ENCODE measurements at places on chromosomes 6 and 20. TPM values are rescaled to one million over a fixed set of nuclear protein-coding genes. Genes with fewer than 3 reads are reported as not detected.

DNA sequence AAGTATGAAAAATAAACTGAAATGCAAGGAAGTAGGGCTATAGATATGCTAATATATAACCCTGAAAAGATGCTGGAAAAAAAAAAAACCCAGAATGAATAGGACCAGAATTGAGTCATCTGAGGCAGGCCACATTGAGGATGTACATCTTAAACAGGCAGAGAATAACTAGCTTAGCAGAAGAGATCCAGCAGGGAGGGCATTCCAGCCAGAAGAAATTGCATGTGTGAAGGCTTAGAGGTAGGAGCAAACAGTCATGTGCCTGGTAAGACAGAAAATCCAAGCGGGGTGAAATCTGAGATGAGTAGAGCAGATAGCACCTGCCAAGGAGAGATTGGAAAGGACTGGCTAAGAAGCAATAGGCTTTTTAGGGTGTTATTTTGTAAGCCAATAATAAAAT is 2.6 kb downstream of the COL19A1 start:
- peaks cover 54% of the 10 kb centered on the region for H3K27me3 ChIP-seq
- DNase-seq: no peak

- no peaks in the 10 kb centered on the region for H3K36me3 ChIP-seq
- H3K4me1 ChIP-seq: no peaks in the 10 kb centered on the region
- H3K27ac ChIP-seq: no peak overlapping the region
- H3K27me3 ChIP-seq: peaks cover 4% of the 10 kb centered on the region
- no peak overlapping the region for H3K4me3 ChIP-seq
- DNase-seq: no peak
Observed at GRCh38 chr6:148709577-148709976, 37.3 kb upstream of the UST start.

- no peak for DNase-seq
- no peaks in the 10 kb centered on the region for H3K4me1 ChIP-seq
- no peak overlapping the region for H3K27ac ChIP-seq
- H3K36me3 ChIP-seq: peaks cover 10% of the 10 kb centered on the region
- H3K27me3 ChIP-seq: peaks cover 2% of the 10 kb centered on the region
Observed at GRCh38 chr6:128266946-128267345, 253.5 kb downstream of the PTPRK start.

The SLC22A2 gene
- total RNA-seq: not detected

DNA sequence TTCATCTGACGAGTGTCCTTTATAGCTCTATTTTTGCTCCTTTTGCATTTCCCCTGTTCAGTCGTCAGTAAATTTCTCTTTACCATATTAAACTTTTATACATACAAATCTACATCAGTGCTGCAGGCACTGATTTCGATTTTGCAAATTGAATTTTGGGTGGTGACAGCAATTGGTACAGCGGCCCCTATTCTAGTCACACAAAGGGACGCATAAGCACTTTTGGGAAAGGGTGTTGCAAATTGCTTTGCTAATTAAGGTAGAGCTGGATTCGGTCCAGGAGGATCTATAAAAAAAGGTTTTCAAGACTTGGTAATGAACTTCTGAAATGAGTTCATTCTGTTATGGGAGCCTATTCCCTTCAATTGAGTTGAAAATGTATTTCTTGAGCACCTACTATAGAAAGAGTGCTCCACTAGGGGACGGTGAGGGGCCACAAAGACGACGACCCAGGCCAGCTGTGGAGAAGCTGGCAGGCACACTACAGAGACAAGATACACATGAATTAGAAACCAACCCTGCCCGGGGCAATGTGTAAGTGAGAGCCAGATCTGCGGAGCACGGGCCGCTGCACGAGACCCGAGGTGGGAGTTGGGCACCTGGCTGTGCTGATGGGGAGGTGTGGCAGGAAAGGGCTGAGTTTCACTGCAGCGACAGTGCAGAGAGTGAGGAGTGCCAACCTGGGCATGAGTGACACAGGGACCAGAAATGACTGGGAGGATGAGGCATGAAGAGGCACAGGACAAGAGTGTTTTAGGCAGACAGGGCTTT is 5.4 kb downstream of the UQCC2 start:
- H3K27ac ChIP-seq: no peak overlapping the region
- H3K4me3 ChIP-seq: no peak overlapping the region
- no peaks in the 10 kb centered on the region for H3K27me3 ChIP-seq
- H3K4me1 ChIP-seq: peaks cover 46% of the 10 kb centered on the region

DNA sequence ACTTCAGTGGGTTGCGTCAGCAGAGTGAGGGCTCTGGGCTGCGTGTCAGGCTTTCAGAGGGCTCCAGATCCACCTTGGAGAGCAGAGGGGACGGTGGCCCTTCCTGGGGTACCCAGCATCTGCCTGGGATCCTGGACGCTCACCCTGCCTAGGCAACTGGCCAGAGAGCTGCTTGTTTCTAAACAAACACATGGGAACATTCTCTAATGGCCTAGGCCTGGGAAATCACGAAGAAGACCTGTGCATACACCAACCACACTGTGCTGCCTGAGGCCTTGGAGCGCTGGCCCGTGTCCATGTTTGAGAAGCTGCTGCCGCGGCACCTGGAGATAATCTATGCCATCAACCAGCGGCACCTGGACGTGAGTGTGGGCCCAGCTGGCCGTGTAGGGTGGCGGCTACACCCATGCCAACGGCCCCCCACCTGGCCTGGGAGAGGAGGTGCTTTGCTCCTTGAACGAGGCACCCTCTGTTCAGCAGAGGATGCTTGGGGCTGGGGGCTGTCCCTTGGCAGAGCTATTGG is 32.2 kb downstream of the PYGB start:
- no peak overlapping the region for H3K4me3 ChIP-seq
- H3K27ac ChIP-seq: no peak overlapping the region
- H3K36me3 ChIP-seq: peaks cover 4% of the 10 kb centered on the region
- no peak for DNase-seq
- H3K27me3 ChIP-seq: no peaks in the 10 kb centered on the region

DNA sequence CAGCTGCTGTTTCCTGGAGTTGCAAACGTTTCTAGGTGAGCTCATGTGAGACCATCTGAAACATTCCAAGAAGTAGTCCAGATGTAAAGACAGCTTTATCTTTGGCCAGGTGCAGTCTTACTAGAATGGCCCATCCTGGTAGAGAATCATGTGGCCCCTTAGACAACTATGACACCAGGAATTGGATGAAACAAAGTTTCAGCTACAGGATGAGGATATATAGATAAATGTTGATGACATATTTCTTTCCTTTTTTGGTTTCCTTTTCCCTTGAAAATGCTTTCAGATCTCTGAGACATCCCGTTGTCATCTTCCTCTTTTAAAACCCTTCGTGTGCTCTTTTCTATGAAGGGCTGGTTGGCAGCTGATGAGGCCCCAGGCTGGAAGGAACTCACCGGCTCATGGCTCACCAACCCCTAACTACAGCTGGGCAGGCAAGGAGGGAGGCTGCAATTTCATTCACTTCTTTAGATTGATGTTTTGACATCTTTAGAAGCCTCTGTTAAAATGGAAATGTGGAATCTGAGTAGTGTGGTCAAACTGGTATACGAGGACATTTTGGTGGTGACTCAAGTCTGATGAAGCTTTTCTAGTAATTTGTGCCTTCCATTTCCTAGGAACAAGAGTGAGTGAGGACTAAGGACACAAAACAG is 167.9 kb upstream of the TNFAIP3 start:
- H3K27ac ChIP-seq: peak overlapping the region; percentile 87
- H3K36me3 ChIP-seq: no peaks in the 10 kb centered on the region
- peaks cover 27% of the 10 kb centered on the region for H3K4me1 ChIP-seq
- DNase-seq: no peak
- no peaks in the 10 kb centered on the region for H3K27me3 ChIP-seq
- H3K4me3 ChIP-seq: peak overlapping the region; percentile 33

- peaks cover 2% of the 10 kb centered on the region for H3K27me3 ChIP-seq
- H3K4me3 ChIP-seq: no peak overlapping the region
- H3K4me1 ChIP-seq: no peaks in the 10 kb centered on the region
- no peak for DNase-seq
Observed at GRCh38 chr6:113599444-113599843, 257.7 kb upstream of the MARCKS start.

- peaks cover 37% of the 10 kb centered on the region for H3K4me1 ChIP-seq
- H3K36me3 ChIP-seq: peaks cover 2% of the 10 kb centered on the region
- no peak overlapping the region for H3K4me3 ChIP-seq
- DNase-seq: no peak
- H3K27me3 ChIP-seq: no peaks in the 10 kb centered on the region
Observed at GRCh38 chr20:53926428-53927028, 143.9 kb downstream of the BCAS1 start.

The FLOT1 gene
- total RNA-seq: 199 TPM

- peaks cover 22% of the 10 kb centered on the region for H3K27me3 ChIP-seq
- H3K4me3 ChIP-seq: no peak overlapping the region
- H3K4me1 ChIP-seq: peaks cover 8% of the 10 kb centered on the region
Observed at GRCh38 chr6:12952318-12952717, 235.8 kb downstream of the PHACTR1 start.

The PRR18 gene
- total RNA-seq: not detected

DNA sequence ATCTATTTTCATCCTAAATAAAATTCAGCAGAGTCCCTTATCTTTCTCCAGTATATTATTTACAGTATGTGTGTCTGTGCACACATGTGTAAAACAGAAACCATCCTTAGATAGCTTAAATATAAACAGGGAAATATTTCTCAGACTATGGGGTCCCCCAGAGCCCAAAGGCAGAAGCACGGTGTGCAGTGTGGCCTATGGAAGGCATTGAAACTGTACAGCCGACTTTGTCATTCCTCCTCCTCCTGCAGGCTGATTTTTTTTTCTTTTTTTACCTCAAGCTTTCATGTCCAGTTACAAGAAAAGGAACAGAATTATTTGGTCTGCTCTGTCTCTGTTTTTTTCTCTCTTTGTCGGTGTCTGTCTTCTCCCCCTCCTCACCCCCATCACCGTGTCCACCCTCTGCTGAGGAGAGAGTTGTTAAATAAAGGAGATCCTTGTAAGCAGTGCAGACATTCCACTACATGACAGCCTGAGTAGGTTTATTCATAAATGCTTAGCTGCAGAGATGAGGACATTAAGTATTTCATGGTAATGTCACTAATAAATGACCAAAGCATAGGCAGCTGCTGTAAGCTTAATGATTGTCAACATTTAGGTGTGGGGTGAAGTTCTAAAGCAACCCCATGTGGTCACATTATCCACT is 31.8 kb upstream of the SLC35D3 start:
- peaks cover 8% of the 10 kb centered on the region for H3K4me1 ChIP-seq
- H3K27me3 ChIP-seq: no peaks in the 10 kb centered on the region
- H3K27ac ChIP-seq: no peak overlapping the region
- DNase-seq: no peak
- H3K4me3 ChIP-seq: no peak overlapping the region
- no peaks in the 10 kb centered on the region for H3K36me3 ChIP-seq

The CFB gene
- not detected for total RNA-seq

The EYS gene
- total RNA-seq: not detected

The SDC4 gene
- 8.1 TPM for total RNA-seq

DNA sequence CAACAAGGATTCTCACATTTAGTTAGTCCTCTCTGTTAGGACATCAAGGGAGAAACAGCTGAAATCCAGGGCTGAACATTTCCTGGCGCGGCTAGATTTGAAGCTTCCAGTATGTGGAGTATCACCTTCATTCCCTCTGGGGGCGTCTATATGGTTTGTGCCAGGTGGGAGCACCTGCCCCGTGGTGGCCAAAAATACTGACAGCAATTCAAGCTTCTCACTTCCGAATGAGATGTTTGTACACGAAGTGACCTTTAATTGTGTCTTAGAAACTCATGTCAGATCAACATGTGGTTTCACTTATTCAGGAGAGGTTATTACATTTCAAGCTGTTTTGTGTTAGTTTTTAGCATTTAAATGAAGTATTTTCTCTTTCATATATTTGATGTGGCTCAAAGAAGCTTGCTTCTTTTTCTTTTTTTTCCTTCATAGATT is 67.3 kb upstream of the ZNF217 start:
- H3K36me3 ChIP-seq: peaks cover 2% of the 10 kb centered on the region
- H3K4me1 ChIP-seq: peaks cover 68% of the 10 kb centered on the region
- H3K4me3 ChIP-seq: peak overlapping the region; percentile 77
- peak overlapping the region; percentile 96 for H3K27ac ChIP-seq
- DNase-seq: peak; percentile 29

DNA sequence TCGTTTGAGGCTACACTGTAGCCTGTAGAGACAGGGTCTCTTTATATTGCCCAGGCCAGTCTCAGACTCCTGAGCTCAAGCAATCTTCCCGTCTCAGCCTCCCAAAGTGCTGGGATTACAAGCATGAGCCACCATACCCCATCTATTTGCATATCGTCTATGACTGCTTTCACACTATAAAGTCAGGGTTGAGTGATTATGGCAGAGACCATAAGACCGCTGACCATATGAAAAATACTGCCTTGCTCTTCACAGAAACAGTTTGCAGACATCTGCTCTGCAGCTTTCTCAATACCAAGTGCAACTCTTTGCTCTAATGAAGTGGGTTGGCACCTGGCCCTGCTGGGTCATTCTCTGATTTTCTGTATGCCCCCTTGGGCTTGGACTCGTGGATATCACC is 79.5 kb upstream of the PAK5 start:
- no peaks in the 10 kb centered on the region for H3K36me3 ChIP-seq
- DNase-seq: no peak
- peaks cover 10% of the 10 kb centered on the region for H3K27me3 ChIP-seq
- no peak overlapping the region for H3K27ac ChIP-seq
- H3K4me3 ChIP-seq: no peak overlapping the region
- no peaks in the 10 kb centered on the region for H3K4me1 ChIP-seq

The PRICKLE4 gene
- not detected for total RNA-seq
